Stimulated activated CD4-positive, alpha-beta T cell treated with anti-CD3 and anti-CD28 coated beads, Interleukin-15, amount 100 ng/mL, for 48 hours (primary cell): ENCODE measurements at places on chromosomes 5 and 9.

DNA sequence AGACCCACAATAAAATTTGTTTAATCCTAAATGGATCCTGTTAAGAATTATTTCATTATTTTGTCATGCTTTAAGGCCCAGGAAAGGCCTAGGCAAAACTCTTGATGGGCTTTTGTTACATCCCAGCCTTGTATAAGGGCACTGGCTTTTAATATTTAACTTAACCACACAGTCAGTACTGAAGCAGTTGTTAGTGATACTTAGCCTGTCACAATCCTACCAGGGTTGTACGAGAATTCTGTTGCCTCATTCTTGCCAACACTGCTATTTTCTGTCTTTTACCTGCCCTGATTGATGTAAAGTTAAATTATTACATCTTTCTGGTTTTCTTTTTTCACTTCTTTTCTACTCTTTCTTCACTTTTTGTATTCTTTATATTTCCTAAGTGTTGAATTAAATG, 10.9 kb downstream of the ZNF169 start:
- DNase-seq, result no peak

- no peak for DNase-seq
Measured at GRCh38 chr5:37198842-37199241, 50.3 kb downstream of the CPLANE1 start.

DNA sequence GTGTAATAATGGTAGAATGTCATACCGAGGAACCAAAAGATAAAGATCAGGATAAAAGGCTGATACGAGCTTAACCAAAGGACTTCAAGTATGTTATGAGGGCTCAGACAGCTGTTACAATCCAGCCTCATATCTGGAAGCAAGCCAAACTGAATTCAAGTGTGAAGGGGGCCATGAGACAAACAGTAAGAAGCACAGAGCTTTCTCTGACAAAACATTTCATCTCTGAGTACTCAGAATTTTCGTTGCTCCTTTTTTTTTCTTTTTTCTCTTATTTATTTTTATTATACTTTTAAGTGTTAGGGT, 52.9 kb upstream of the CD180 start:
- no peak for DNase-seq

DNA sequence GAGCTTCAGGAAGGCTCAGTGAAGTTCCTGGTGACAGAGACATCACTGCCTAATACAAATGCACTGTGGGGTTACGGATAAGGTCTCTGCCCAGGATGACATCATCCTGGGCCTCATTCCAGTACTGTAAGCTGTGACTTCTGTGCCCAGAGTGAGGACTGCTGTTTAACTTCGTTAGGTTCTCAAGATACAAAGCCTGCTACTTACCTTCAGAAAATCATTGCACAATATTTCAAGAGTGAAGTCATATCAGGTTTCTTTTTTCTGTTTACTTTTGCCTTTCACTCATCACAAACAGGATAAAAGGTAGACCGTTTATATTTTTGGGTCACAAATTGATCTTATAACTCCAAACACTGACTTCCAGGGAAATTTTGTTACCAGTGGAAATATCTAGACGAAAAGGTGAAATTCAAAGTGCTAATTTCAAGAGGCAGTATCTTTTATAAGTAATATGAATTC, 241.2 kb downstream of the PIK3R1 start:
- DNase-seq, result no peak

DNA sequence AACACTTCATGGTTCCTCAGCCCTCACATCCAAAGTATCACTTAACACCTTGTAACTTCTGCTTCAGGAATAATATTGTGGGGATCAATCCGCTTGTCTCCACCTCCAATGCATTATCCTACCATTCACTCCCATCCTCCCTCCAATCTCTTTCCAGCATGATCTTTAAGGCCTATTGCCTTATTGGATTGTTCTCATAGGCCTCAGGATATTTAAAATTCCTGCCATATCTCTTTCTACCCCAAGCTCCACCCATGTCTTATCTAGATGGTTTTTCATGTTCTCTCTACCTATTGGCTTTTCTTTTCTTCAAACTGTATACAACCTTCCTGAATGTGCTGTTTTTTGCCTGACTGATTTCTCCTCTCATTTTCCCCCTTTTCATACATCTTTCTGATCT, 7.2 kb downstream of the KDM4C start:
- DNase-seq, result no peak

DNA sequence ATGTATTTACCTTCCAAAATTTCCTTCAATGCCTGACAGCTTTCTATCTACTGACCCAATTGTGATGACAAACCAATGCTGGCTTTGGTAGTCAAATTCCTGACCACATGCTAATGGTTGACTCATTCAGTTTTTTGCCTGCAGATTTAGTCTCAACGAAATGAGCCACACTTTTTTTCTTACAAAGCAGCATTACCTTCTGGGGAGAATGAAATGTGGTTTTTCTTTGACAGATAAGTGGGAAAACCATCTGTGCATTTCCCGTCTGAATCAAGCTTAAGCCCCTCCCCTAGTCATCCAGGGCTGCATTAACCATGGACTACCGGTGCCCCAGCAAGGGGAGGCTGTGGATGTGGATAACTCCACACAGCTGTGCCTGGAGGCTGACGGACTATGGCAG, 99.6 kb upstream of the TAF11L2 start:
- DNase-seq, result no peak

- DNase-seq, result no peak
Measured at GRCh38 chr9:7238247-7238637, 480.5 kb downstream of the KDM4C start.

- DNase-seq, result no peak
Measured at GRCh38 chr9:126857261-126857960, 3.0 kb upstream of the ZBTB34 start.

GRCh38 chr5:135747824-135748223, 86.6 kb upstream of the SLC25A48 start:
- DNase-seq, result no peak

DNA sequence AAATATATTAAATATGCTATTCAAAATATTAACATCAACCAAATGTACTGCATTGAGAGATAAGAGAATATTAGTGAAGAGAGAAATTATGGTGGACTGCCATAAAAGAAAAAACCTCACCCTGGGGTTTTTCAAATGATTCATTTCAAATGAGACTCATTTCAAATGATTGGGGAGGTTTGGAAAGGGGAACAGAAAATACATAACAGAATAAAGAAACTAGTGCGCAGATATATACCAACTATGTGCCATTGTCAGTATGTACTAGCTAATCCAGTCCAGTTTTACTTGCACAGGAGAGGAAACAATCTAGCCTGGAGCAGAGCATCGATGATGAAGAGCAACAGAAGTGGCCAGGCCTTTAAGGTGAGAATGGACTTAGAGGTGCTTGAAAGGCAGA, 651.6 kb upstream of the RORB start:
- no peak for DNase-seq

- no peak for DNase-seq
Measured at GRCh38 chr9:123389698-123390097, 33.7 kb downstream of the CRB2 start.

DNA sequence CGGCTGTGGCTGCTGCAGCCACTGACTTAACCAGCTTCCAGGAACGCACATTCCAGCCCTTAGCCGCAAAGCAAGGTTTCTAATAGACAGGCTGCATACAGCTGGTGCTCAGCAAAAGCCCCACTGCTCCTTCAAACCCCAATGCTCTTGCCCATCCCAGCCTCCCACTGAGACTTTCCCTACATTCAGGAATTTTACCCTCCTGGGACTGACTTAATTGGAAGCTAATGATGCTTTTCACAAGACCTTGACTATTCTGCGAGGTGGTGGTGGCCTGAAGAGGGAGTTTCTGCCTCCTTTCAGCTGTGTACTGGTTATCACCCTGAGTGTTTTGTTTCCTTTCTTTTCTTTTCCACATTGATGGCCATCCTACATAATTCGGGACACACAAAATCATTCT, 164.9 kb upstream of the IRX1 start:
- no peak for DNase-seq

DNA sequence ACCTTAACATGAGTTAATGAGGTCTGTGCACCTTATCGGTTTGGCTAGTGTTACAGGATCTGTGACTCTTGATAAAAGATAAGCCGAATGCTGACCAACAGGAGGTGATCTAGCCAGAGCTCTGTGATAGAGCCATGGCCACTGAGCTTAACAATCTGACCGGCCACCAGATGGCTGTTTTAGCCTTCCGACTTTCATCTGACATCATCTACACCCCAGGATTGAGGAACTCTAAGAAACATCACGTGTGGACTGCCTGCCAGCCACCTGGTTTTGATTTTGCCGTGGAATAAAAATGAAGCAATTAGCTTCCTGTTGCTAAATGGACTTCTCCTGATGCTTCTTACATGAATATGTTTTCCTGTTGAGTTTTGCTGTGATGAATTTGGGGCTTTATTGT, 281.3 kb downstream of the CEMIP2 start:
- DNase-seq, result no peak

GRCh38 chr9:95752129-95752731, 123.3 kb upstream of the ERCC6L2 start:
- DNase-seq, result no peak

DNA sequence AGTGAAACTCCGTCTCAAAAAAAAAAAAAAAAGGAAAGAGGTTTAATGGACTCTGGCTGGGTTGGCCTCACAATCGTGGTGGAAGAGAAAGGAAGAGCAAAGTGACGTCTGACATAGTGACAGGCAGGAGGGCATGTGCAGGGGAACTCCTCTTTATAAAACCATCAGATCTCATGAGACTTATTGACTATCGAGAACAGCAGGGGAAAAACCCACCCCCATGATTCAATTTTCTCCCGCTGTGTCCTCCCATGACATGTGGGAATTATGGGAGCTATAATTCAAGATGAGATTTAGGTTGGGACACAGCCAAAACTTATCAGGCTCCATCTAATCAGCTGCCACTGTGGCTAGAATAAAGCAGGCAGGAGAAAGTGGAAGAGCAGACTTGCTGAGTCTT, 610.4 kb upstream of the NUDT12 start:
- DNase-seq, result no peak

GRCh38 chr9:77927265-77927664, 104.3 kb downstream of the GNAQ start:
- no peak for DNase-seq

DNA sequence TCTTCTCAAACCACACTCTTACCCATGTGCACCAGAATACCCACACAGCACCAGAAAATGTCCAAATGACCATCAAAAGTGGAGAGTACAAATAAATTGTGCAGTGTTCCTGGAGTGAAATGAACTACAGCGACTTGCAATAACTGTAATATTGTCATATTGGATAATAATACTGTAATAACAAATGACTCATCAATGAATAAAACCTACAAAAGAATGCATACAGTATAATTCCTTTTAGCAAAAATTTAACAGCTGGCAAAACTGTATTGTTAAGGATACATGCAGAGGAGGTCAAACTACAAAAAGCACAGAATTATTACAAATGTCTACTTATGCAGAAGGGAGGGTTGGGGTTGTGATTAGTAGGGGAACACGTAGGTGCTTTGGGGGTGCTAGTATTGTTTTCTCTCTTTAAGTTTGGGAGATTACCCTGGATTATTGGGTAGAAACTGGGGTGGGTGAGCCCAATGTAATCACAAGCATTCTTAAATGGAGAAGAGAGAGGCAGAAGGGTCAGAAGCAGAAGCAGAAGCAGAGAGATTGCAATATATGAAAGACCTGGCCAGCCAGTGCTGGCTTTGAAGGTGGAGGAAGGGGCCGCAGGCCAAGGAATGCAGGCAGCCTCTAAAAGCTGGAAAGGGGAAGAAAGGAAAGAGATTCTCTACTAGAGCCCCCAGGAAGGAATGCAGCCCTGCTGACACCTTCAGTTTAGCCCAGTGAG, 21.8 kb downstream of the IRF1 start:
- DNase-seq, result no peak

GRCh38 chr5:58674070-58674469, 91.2 kb downstream of the RAB3C start:
- no peak for DNase-seq

- DNase-seq, result no peak
Measured at GRCh38 chr5:171521219-171521633, 101.8 kb downstream of the FGF18 start.

- DNase-seq, result no peak
Measured at GRCh38 chr5:53066088-53066487, 43.5 kb downstream of the MOCS2 start.

DNA sequence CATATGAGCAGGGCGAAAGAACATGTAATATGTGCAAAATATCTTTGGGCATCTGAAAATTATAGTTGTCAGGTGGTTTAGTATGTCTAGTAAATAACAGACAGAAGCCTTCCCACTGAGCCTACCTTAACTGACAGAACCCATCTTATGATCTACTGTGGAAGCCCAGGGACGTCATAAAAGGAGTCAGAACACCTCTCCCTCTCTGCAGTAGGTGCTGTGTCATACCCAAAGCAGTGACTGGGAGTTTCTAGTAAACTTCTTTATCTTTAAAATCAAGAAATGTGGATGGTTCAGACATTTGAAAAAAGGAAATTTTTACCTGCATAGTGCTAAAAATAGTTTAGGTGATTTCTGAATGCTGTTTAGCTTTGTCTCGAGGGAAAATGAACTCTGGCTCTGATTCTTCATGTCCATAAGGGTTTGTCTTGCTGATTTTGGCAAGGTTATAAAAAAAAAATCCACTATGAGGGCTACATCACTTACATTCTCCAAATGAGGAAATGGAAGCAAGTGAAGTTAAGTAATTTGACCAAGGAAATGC, 104.0 kb downstream of the NUDT12 start:
- DNase-seq, result no peak

- no peak for DNase-seq
Measured at GRCh38 chr9:101514071-101514470, 19.6 kb upstream of the RNF20 start.

GRCh38 chr9:26723486-26723885, 169.1 kb downstream of the CAAP1 start:
- DNase-seq, result no peak

- DNase-seq, result no peak
Measured at GRCh38 chr9:75017378-75017777, 10.7 kb downstream of the CARNMT1 start.

- no peak for DNase-seq
Measured at GRCh38 chr5:149238540-149238939, 33.1 kb upstream of the AFAP1L1 start.

DNA sequence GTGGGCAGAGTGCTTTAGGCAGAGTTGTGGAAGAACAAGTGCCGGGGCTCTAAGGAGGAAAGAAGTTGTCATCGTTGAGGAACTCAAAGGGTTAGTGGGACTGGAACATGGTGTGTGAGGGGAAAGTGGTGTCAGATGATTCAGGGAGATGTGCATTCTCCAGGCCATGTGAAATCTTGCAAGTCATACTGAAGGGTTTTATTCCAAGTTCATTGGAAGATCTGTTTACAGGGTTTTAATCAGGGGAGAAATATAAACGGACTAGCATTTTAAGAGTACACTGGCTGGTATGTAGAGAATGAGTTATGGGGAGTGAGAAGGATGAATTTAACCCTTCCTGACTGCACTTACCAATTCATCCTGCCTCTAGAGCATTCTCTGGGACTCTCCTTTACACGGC, 49.3 kb downstream of the NR2F1 start:
- no peak for DNase-seq

DNA sequence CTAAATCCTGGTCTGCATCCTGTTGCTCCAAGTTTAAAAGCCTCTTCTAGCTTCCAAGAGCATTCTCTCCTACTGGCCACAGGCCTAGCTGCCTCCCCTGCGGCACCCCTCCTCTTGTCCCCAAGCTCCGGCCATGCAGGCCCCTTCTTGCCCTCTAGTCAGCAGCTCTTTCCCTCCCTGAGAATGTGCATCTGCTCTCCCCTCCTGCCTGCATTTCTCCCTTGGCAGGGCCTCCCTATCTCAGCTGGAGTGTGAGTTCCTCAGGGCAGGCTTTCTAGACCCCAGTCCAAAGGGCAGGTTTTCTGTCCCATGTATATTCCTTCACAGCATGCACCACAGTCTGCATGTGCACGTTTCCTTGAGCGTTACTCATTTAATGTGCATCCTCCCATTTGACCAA, 24.6 kb upstream of the BARX1 start:
- DNase-seq, result no peak

- no peak for DNase-seq
Measured at GRCh38 chr5:35009019-35009418, 38.7 kb downstream of the AGXT2 start.
